Tibial nerve (tissue), 4 donors: ENCODE measurements at places on chromosomes 4 and X.

- H3K36me3 ChIP-seq = no peaks in the 10 kb centered on the region
- no peak overlapping the region for H3K4me3 ChIP-seq
- no peaks in the 10 kb centered on the region for H3K27me3 ChIP-seq
- no peak overlapping the region for H3K27ac ChIP-seq
- no peaks in the 10 kb centered on the region for H3K4me1 ChIP-seq
- DNase-seq = no peak
These were observed 51.5 kb upstream of the TRPC3 start for GRCh38 chr4:122003335-122003734.

- H3K27ac ChIP-seq = no peak overlapping the region
- DNase-seq = no peak
- no peaks in the 10 kb centered on the region for H3K4me1 ChIP-seq
- no peaks in the 10 kb centered on the region for H3K27me3 ChIP-seq
- H3K4me3 ChIP-seq = no peak overlapping the region
These were observed 48.8 kb upstream of the ADAD1 start for GRCh38 chr4:122329876-122330565.

- no peak for DNase-seq
- no peaks in the 10 kb centered on the region for H3K27me3 ChIP-seq
- H3K27ac ChIP-seq = no peak overlapping the region
- no peaks in the 10 kb centered on the region for H3K36me3 ChIP-seq
- H3K4me1 ChIP-seq = no peaks in the 10 kb centered on the region
These were observed 244.7 kb downstream of the ENOX2 start for GRCh38 chrX:130658310-130658709.

- no peak overlapping the region for H3K4me3 ChIP-seq
- H3K27me3 ChIP-seq = no peaks in the 10 kb centered on the region
- no peak overlapping the region for H3K27ac ChIP-seq
- no peak for DNase-seq
- no peaks in the 10 kb centered on the region for H3K36me3 ChIP-seq
- peaks cover 25% of the 10 kb centered on the region for H3K4me1 ChIP-seq
These were observed 133.8 kb downstream of the AFF1 start for GRCh38 chr4:87068583-87069021.

DNA sequence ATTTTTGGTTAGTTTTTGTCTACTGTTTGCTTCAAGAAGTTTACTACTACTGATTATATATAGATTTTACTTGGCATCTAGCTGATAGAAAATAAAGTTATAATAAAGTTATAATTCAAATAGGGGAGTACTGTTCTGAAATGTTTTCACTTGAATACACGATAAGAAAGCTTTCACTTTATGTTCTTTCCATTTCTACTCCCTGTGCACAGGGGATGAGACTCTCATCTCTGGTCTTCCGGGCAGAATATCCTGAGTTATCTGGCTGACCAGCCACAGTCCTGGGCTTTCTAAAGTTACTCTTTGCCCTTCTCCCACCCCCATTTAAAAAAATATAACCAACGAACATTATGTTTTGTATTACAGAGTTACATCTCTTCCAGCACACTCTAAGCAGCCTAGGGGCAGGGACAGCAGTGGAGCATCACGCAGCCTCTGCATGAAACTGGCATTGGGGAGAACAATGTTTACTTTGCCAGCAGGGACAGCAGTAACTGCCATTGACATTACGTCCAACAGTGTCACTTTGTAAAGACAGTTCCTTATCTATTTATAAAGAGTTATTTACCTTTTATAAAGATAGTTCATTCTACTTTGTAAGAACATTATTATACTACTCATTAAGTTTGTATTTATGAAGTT lies 64.3 kb downstream of the METTL14 start:
- DNase-seq = no peak
- peaks cover 3% of the 10 kb centered on the region for H3K4me1 ChIP-seq
- no peaks in the 10 kb centered on the region for H3K36me3 ChIP-seq
- peak overlapping the region; percentile 47 for H3K27ac ChIP-seq
